ENCODE measurements at places on chromosomes 1 and 21.

DNA sequence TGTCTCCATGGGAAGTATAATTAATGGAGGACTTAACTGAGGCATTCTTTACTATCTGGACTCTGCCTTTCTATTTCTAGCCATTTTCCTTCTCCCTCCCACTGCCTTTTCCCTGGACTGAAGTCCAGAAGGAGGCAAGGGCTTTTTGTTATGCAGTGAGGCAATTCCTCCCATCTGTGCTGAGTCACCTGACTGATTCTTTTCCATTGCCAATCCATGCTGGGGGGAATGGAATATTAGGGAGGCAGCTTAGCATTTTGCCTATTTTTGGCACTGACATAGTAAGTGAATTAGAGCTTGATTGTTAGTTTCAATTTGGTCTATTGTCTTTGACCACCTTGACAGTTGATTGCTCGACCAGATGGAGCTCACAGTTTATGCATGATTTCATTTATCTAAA is 1000.6 kb upstream of the PRMT6 start:
- peak; percentile 48 for DNase-seq

DNA sequence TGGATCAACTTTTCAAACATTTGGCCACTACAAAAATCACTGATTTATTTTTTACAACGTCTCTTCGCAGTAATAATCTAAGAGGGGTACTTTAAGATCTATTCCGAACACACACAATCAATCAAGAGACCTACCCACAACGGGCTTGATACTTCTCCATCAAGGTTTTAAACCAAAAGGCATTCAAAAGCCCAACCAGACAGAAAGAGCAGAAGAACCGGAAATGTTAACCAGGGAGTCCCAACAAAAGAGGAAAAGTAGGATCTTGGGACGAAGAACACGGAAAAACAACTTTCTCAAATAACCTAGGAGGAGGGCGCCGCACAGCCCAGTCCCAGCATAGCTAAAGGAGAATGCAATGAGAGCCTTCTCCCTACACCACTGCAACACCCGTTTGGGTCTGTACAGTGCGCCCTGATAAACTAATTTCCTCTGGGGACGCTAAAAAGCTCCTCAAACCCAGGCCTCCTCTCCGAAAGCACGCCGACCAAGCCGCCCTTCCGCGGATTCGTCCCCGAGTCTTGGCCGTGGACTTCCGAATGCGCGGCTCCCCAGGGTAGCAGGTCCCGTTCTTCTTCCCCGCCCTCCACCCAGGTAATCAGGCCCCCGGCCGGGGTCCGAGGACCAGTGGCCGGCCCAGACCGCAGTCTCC is 623 bp downstream of the RPL22 start:
- DNase-seq, result no peak

- no peak for DNase-seq
Measured at GRCh38 chr1:179779645-179780272, 36.7 kb downstream of the FAM163A start.

DNA sequence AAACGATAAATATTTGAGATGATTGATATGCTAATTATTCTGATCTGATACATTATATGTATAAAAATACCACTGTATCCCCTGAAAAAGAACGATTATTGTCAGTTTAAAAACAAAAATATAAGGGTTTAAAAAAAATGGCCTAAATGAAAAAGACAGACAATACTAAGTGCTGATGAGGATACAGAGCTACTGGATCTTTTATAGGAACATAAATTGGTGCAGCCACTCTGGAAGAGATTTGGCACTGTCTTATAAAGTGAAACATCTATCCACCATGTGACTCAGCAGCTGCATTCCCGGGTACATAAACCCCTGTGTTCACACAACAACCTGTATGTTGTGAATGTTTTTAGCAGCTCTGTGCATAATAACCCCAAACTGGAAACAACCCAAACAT is 44.2 kb downstream of the KAZN start:
- DNase-seq, result no peak

DNA sequence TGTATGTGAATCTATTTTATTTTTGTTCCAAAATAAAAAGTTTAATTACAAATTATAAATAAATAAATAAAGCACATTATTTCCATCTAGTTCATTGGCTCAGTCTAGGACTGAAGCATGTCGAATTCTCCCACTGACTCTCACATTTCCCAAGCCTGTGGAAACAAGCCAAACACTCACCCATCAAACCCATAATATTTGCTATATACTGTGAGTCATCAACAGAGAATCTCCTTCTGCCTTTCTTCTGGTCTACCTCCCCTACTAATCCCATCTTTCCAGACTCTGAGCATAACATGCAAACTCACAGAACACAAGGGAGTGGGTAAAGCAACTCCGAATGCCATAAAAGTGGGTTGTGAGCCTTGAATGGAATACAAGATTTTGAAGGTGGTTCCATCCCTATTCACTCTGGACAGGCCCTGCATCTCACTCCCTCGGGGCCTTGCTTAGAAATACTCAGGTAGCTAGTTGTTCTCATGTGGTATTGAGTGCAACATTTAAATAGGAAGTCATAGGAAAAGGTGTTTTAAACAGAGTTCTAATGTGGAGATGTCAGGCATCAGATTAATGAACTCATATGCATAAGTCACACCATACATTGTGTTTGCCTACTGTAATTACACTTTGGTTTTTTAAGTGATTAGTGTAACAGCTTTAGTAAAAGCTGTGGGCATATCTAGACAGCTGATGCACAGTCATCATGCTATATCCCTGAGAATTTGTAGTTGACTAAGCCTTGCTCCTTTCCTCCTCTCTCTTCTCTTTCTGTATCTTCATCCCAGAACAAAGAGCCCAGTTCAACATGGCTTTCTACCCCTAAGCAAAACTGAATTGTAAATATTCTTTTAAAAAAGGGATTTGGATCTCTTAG is 47.0 kb downstream of the F5 start:
- no peak for DNase-seq

DNA sequence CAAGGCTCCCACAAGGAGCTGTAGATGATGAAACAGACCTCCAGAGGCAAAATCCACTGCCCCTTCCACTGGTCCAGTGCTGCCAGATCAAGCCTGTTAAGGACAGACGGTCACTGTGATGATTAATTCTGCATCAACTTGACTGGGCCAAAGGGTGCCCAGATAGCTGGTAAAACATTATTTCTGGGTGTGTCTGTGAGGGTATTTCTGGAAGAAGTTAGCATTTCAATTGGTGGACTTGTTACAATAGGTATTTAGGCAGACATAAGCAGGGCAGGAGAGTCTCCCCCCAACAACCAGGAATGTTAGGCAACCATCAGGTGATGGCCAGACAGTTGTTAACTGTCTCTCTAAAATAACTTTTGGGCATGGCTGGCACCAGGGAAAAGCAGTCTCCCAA is 40.9 kb upstream of the GALNT2 start:
- DNase-seq, result no peak

GRCh38 chr1:247358920-247359319 is 27.3 kb upstream of the ZNF496 start:
- DNase-seq, result no peak

DNA sequence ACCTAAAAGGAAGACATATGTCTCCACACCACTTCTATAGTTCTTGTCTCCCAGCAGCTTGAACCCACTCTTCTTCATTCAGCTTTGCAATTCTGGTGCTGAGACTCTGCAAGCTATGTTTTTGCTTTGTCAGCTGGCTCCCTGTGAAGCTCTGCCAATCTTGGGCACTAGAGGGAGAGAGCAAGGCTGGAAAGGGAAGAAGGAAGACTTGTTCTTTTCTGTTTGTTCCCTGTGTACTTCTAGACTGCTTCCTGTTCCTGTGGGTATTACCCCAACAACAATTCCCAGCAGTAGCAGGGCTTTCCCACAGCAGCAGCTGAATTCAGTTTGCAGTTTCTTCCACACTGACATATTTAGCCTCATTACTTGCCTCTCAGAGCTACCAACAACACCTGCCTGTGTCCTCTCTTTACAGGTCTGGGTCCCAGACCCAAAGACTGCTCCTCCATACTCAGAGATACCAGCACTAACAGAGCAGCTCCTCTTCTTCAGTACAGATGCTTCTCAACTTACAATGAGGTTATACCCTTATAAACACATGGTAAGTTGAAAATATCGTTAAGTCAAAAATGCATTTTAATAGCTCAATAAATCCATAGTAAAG is 275.2 kb upstream of the NEGR1 start:
- no peak for DNase-seq

DNA sequence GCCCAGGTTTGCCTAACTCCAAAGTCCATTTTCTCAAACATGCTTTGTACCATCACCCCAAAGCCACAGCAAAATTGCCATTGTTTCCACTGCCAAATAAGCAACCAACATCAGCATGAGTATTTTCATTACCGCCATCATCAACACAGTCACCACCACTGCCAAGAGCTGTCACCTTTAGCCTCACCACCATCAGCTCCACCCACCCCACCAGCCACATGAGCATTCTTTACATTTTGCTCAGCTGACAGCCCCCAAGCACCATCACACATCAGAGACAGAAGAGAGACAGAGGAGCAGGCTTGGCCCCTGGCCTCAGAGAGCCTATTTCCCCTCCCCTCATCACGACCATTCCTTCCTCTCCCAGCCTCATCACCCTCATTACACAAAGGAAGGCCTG is 42.7 kb downstream of the TAS1R2 start:
- DNase-seq, result no peak

GRCh38 chr1:61301824-61302657 is 219.7 kb downstream of the NFIA start:
- DNase-seq, result no peak

GRCh38 chr21:15692711-15693110 is 37.1 kb upstream of the USP25 start:
- DNase-seq, result no peak

DNA sequence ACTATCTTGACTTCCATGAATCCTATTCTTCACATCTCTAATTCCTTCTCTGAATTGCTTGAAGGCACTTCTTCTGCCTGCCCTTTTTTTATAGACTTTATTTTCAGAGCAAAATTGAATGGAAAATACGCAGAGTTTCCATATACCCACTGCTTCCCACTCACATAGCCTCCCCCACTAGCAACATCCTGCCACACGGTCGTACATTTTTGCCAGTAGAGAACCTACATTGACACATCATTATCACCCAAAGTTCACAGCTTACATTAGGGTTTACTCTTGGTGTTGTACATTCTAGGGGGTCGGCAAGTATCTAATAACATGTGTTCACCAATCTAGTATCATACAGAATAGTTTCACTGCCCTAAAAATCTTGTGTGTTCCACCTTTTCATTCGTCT is 12.3 kb downstream of the EEIG2 start:
- DNase-seq, result no peak

DNA sequence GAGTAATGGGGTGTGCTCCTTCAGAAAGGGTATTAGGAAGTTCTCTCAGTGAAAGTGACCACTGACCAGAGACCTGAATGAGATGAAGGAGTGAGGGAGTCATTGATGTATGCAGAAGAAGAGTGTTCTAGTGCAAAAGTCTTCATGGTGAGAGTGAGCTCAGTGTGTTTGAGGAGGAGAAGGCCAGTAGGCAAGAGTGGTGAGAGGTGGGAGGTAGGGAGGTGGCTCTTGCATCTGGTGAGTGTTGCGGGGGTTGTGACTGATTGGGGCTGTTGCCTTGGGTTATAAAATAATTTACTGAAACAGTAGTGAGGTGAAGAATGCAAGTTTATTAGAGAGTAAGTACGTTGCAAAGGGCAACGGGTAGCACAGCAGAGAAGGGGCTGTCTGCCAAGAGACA is 26.2 kb downstream of the FMN2 start:
- DNase-seq, result no peak

GRCh38 chr1:12180315-12180714 is 13.5 kb downstream of the TNFRSF1B start:
- DNase-seq, result no peak

GRCh38 chr1:12038356-12039163 is 19.3 kb downstream of the MIIP start:
- DNase-seq, result no peak

DNA sequence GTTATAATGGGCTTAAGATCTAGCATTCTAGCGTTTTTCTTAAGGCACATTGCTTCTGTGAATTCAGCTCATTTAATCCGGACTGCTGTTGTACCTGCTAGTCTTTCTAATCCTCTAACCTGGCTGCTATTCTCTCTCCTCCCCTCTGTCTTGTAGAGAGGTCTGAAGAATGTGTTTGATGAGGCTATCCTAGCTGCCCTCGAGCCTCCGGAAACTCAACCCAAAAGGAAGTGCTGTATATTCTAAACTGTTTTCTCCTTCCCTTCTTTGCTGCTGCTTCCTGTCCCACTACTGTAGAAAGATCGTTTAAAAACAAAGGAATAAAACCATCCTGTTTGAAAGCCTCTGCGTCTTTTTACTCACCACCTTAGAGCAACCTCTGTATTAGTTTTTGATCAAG is 37.3 kb downstream of the CDC42 start:
- DNase-seq, result no peak

GRCh38 chr1:3545363-3546047 is 65.8 kb downstream of the MEGF6 start:
- no peak for DNase-seq

DNA sequence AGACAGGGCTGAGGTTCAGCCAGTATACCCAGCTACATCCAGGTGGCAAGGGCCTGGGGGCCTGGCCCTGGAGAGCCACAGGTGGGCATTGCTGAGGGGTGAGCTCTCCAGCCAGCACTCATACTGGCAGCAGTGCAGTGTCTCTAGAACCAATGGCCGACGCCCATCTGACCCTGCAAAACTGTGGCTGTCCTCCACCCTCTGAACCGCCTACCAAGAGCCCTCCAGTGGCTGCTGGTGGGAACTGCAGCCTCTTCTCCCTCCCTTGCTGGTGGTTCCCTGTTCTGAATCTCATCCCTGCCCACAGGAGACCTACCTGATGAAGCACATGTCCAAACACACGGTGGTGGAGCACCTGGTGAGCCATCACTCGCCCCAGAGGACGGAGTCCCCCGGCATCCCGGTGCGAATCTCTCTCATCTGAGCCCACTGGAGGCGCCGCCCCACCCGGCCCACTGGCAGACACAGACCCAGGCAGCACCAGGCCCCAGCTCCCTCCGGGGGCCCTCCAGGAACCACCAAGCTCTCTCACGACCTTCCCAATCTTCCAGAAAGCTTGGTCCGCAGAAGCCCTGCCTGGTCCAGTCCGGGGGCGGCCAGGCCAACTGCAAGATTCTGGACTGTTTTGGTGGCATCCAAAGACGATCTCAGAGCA is 22.1 kb downstream of the A3GALT2 start:
- DNase-seq, result peak; percentile 65

GRCh38 chr1:105909811-105910210 is 1146.7 kb upstream of the PRMT6 start:
- DNase-seq, result no peak

- DNase-seq, result no peak
Measured at GRCh38 chr1:159705251-159705903, 9.0 kb downstream of the CRP start.

DNA sequence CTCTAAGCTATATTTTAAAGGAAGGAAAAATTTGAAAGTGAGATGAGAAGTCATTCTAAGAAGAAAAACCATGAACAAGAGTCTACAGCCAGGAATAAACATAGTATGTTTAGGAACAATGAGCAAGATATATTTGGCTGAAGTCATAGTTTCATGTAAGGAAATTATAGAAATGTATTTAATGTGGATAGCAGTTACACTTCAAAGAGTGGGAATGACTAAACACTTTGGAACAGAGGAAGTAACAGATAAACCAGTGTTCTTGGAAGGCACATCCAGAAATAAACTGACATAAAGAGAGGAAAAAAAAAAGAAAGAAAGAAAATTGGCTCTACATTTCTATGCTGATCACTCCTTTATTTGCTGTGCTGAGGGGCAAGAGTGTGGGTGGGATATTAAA is 18.0 kb downstream of the C8A start:
- DNase-seq, result no peak
